ENCODE measurements at places on chromosomes 13 and 19.

DNA sequence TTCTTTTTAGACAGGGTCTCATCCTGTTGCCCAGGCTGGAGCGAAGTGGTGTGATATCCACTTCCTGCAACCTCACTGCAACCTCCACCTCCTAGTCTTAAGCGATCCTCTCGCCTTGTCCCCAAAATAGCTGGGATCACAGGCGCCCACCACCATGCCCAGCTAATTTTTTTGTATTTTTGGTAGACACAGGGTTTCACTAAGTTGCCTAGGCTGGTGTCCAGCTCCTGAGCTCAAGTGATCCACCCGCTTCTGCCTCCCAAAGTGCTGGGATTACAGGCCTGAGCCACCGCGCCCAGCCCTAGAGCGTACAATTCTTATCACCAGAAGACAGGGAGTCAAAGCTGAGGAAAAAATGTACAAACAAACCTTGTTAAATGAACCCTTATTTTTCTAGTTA, 4.5 kb upstream of the ELOF1 start:
- DNase-seq, result no peak

GRCh38 chr13:71374471-71375049, 492.4 kb downstream of the DACH1 start:
- DNase-seq, result no peak

DNA sequence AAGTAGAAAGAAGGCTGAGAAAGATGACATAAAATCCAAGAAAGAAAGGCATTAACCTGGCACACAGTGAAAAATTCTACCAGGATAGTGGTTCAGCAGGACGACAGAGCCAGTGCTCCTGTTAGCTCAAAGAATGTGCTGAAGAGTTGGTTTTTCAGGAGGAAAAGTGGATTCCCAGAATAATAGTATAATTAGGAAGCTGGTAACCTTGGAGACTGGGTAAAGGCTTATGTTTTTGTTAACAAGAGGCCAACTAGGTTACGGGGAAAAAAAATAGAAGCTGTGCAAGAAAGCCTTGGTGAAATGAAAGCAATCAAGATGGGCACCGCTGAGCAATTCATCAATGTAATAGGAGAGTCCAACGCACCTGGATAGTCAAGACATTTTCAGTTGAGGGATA, 54.7 kb downstream of the SLC15A1 start:
- no peak for DNase-seq

GRCh38 chr19:51706296-51706695, 13.2 kb downstream of the SPACA6 start:
- DNase-seq, result no peak

DNA sequence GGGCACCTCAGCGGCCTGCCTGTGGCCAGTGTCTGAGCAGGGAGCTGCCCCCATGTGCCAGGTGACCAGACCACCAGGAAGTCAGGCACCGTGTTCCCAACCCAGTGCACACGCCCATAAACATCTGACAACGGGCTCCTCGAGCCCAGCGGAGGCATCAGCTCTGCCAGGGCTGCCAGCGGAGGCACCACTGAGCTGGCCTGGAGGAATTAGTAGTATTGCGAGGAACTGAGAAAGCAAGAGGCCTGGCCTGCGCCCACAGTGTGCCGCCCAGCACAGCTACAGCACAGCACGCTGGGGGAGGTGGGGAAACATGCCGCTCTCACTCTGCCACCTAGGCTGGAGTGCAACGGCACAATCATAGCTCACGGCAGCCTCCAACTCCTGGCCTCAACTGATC, 44.6 kb downstream of the ANKRD27 start:
- DNase-seq, result no peak

- DNase-seq, result no peak
These were observed 99.0 kb downstream of the ZNF429 start for GRCh38 chr19:21604351-21604926.

DNA sequence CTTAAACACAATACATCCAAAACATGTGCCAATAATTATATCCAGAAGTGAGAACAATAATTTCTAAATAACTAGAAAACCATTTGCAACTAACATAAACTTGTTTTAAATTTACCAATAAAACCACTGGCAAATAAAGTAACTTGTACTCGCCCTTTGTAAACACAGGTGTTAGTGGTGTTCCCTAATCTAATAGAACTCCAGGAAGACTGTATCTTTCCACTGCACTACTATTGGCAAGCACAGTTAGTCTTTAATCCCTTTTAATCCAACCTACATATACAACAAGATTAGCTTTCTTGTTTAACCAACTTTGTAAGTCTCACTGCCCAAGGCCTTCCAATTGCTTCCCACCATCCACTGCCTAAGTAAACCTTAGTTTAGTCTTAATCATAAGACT, 79.5 kb downstream of the PCDH9 start:
- no peak for DNase-seq

GRCh38 chr19:4089400-4089908, 22.8 kb upstream of the ZBTB7A start:
- DNase-seq, result no peak

Measured in neuronal stem cell (in vitro differentiated cells).